ENCODE measurements at places on chromosomes 2 and 18.

- no peak overlapping the region for H3K4me3 ChIP-seq
- H3K27me3 ChIP-seq, result no peaks in the 10 kb centered on the region
- peak overlapping the region; percentile 99 for H3K27ac ChIP-seq
- no peak for DNase-seq
- H3K36me3 ChIP-seq, result no peaks in the 10 kb centered on the region
These were observed 19.5 kb upstream of the TNS1 start for GRCh38 chr2:218022131-218022850.

- no peak overlapping the region for H3K27ac ChIP-seq
- DNase-seq, result no peak
These were observed 103.1 kb upstream of the SPATS2L start for GRCh38 chr2:200203381-200203827.

- no peak for DNase-seq
- no peak overlapping the region for H3K4me3 ChIP-seq
- H3K4me1 ChIP-seq, result peaks cover 13% of the 10 kb centered on the region
- H3K27me3 ChIP-seq, result no peaks in the 10 kb centered on the region
These were observed 11.4 kb downstream of the MALL start for GRCh38 chr2:110104025-110104771.

DNA sequence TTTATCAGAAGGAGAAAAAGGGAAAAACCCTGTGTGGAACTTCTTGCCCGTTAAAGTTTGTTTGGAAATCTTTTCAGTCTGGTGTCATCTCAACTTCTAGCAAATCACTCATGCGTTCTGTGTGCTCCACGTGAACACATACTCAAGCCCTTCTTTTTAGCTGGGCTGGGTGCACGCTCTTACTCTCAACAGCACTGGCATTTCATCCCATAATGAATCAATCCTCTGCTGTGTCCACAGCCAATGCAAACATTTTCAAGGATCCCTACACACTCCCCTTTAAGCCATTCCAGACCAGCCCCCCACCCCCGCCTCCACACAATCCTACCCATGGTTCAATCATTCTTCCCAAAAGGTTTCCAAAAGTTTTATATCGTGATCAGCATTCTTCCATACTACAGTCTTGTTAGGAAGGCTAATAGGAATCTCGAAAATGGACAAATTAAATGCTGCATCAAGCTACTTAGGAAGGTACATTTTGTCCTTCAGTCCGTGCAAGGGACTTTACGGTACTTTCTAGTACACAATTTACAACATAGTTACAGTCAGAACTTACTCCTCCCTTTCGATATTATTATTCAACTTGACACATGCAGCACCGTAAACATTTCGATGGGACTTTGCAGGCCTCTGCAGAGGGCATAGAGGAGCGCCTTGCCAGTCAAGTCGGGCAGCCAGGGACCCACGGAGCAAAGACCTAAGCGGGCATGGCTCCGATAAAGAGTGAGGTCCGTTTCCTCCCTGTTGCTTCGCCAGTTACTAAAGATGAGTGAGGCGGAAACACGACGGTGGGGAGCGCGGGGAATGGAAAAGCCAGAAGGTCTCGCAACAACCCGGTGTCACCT, 1.4 kb downstream of the PTGR3 start:
- H3K27ac ChIP-seq, result peak overlapping the region; percentile 99
- peaks cover 48% of the 10 kb centered on the region for H3K4me1 ChIP-seq

DNA sequence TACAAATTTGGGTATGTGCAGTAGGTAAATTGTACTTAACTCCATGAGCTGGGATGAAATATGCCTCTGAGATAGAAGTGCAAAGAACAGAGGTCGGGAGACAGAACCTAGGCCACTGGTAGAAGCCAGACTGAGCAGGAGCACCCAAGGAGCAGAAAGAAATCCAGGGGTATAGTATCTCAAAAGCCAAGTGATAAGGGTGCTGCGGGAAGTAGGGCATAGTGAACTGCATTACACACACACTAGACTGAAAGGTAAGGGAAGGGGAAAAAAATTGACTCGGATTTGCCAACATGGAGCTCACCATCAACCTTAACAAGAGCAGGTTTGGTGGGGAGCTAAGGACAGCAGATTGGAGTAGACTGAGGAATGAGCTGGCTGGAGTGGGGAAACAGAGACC, 89.3 kb upstream of the TMEM247 start:
- no peaks in the 10 kb centered on the region for H3K27me3 ChIP-seq
- no peak overlapping the region for H3K27ac ChIP-seq

- no peak for DNase-seq
- H3K27ac ChIP-seq, result no peak overlapping the region
- no peak overlapping the region for H3K4me3 ChIP-seq
- no peaks in the 10 kb centered on the region for H3K36me3 ChIP-seq
- H3K27me3 ChIP-seq, result no peaks in the 10 kb centered on the region
These were observed 60.6 kb downstream of the MTCL1 start for GRCh38 chr18:8765783-8766463.

GRCh38 chr2:39666491-39667101, 879 bp downstream of the TMEM178A start:
- peak overlapping the region; percentile 61 for H3K4me3 ChIP-seq
- no peak for DNase-seq
- H3K4me1 ChIP-seq, result peaks cover 5% of the 10 kb centered on the region
- H3K27me3 ChIP-seq, result peaks cover 30% of the 10 kb centered on the region
- H3K36me3 ChIP-seq, result no peaks in the 10 kb centered on the region

- no peaks in the 10 kb centered on the region for H3K27me3 ChIP-seq
- peak; percentile 18 for DNase-seq
- H3K4me3 ChIP-seq, result no peak overlapping the region
These were observed 52.2 kb downstream of the TPGS2 start for GRCh38 chr18:36776650-36777049.

- no peak for DNase-seq
- H3K27me3 ChIP-seq, result no peaks in the 10 kb centered on the region
- peaks cover 4% of the 10 kb centered on the region for H3K4me1 ChIP-seq
- H3K36me3 ChIP-seq, result no peaks in the 10 kb centered on the region
These were observed 153.2 kb downstream of the DDX1 start for GRCh38 chr2:15744820-15745219.

DNA sequence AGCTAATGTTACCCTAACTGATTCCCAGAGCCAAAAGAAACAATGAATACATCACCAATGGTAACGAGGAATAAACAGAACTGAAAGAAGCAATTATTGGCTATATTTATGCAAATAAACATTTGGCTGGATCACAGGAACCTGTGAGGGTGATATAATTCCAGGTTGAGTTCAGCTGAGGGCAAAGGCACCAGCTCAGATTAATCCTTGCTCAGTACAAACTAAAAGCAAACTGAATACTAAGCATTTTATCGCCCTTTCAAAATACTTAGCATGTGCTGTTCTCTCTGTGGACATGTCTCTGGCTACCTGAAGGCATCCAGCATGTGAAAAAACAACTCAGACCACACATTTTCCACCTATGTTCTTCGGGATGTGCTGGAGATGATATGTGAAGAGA, 791.7 kb downstream of the METTL4 start:
- H3K4me1 ChIP-seq, result no peaks in the 10 kb centered on the region
- DNase-seq, result no peak
- no peaks in the 10 kb centered on the region for H3K36me3 ChIP-seq

DNA sequence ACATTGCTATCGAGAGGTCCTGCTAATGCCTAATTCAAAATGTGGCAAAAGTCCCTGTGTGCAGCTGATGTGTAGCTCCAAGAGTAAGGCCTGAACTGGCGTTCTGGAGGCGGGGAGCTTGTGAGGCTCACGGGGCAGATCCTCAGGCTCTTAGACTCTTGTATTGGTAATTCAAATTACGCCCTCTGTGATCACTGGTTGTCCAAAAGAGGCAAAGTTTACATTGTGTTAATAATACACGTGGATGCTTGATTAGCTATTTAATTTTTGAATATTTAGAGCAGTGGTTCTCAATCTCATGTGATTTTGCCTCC, 12.4 kb upstream of the CRYGA start:
- H3K27me3 ChIP-seq, result no peaks in the 10 kb centered on the region
- DNase-seq, result no peak
- H3K36me3 ChIP-seq, result no peaks in the 10 kb centered on the region
- no peak overlapping the region for H3K4me3 ChIP-seq
- H3K4me1 ChIP-seq, result no peaks in the 10 kb centered on the region

DNA sequence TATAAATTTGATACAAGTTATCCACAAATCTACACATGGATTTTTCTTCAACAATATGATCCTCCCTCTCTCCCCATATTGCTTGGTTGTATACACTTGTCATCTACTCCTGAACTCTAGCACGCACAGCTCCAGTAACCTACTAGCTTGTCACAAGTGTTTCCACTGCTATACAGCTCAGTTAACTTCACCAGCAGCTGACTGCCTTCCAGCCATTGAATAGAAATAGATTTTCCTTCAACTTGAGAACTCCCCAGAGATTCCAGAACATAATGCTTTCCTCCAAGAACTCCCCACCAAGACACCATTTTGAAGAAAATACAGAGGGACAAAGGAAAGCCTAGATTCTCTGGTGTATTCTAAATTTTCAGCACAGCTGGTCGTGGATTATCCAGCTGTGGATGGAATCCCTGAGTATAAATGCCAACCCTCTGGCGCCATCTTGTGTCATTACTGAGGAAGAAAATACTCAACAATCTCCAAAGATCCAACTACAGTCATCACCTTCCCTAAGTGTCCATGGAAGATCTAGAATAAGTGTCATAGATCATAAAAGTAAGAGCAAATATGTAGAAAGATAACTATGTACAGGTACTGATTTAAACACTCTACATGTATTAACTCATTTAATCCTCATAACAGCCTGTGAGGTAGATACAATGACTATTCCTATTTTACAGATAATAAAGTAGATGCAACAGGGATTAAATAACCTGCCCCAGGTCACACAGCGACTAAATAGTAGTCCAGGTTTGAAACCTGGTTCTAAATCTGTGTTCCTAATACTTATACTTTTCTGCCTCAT, 156.7 kb downstream of the ARHGAP28 start:
- H3K4me1 ChIP-seq, result no peaks in the 10 kb centered on the region
- no peaks in the 10 kb centered on the region for H3K27me3 ChIP-seq
- H3K27ac ChIP-seq, result no peak overlapping the region
- DNase-seq, result no peak
- H3K4me3 ChIP-seq, result no peak overlapping the region

GRCh38 chr18:63409301-63409700, 13.0 kb downstream of the VPS4B start:
- no peak overlapping the region for H3K27ac ChIP-seq
- H3K36me3 ChIP-seq, result no peaks in the 10 kb centered on the region
- H3K4me3 ChIP-seq, result no peak overlapping the region

DNA sequence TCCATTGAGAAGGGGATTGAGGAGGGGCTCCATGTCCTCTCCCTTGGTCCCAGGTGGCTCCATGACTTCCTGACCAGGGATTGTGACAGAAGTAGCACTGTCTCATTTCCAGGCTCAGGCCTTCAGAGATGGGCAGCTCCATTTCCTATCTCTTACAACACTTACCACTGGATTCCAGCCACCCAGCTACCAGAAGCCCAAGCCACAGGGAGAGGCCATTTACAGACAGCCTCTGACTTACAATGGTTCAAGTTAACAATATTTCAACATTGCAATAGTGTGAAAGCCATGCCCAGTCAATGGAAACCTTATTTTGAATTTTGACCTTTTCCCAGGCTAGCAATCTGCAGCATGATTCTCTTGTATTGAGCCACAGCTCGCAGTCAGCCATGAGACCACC, 164.9 kb upstream of the AGAP1 start:
- H3K27me3 ChIP-seq, result no peaks in the 10 kb centered on the region
- H3K36me3 ChIP-seq, result no peaks in the 10 kb centered on the region
- DNase-seq, result no peak
- no peaks in the 10 kb centered on the region for H3K4me1 ChIP-seq

DNA sequence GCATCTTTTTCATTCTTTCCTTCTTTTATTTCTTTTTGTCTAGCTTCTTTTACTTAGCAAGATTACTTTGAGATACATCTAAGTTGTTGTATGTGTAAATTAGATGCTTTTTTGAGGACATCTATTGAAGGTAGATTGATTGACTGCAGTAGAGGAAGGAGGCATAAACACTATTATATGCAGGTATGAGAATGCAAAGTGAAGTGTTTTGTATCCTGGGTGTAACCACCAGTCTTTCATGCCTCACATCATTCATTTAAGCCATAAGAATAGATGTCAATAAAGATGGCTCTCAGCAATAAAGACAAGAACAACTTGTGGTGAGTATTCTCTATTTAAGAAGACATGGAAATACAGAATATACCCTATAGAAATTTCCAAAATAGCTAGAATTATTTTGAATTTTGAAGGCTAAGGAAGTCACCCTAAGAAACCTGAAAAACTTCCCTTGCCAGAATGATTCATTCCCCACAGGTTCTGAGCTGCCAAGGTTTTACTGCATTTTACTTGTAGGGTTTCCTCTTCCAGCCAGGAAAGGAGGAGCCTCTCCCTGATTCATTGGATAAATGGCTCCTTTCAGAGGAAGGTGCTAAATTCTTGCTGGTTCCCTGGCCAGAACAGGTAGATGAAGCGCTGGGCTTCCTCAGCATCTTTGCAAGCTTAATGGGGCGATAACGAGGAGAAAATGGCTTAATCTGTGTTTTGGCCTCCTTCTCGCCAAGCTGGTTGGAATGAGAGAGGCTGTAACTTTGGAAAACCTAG, 279.8 kb upstream of the SLC14A2 start:
- H3K4me1 ChIP-seq, result peaks cover 37% of the 10 kb centered on the region
- H3K27ac ChIP-seq, result peak overlapping the region; percentile 2
- DNase-seq, result no peak
- H3K27me3 ChIP-seq, result no peaks in the 10 kb centered on the region
- H3K36me3 ChIP-seq, result no peaks in the 10 kb centered on the region
- H3K4me3 ChIP-seq, result no peak overlapping the region

- H3K36me3 ChIP-seq, result no peaks in the 10 kb centered on the region
- H3K27me3 ChIP-seq, result no peaks in the 10 kb centered on the region
- DNase-seq, result no peak
- no peak overlapping the region for H3K4me3 ChIP-seq
These were observed 9.8 kb downstream of the ARHGAP25 start for GRCh38 chr2:68744366-68744912.

GRCh38 chr2:23574919-23575654, 190.1 kb downstream of the KLHL29 start:
- DNase-seq, result no peak
- no peak overlapping the region for H3K27ac ChIP-seq
- no peaks in the 10 kb centered on the region for H3K36me3 ChIP-seq
- H3K27me3 ChIP-seq, result no peaks in the 10 kb centered on the region

DNA sequence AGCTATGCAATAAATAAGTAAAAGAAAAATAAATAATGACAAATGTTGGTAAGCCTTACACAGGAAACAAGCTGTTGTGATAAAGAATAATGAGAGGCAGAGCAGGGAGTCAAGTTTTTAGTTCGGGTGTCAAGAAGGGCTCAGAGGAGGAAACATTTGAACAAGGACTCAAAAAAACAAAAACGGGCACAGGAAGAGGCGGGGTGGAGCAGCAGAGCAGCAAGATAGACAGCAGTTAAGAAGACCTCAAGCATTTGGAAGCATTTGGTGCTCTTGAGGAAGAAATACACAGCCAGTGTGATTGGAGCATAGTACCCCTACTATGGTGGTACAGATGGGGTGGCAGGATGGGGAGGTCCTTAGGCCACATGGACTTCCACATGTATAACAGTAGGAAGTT, 2.8 kb downstream of the TMEM169 start:
- H3K27me3 ChIP-seq, result no peaks in the 10 kb centered on the region
- H3K27ac ChIP-seq, result no peak overlapping the region
- DNase-seq, result no peak

Data from gastrocnemius medialis (tissue), 4 donors.